HCEC 1CT (cell line): ENCODE measurements at places on chromosomes 13 and 19.

GRCh38 chr13:36717966-36718545, 44.2 kb downstream of the SERTM1 start:
- DNase-seq, result no peak

GRCh38 chr19:6439743-6440142, 6.2 kb upstream of the SLC25A41 start:
- DNase-seq, result no peak

DNA sequence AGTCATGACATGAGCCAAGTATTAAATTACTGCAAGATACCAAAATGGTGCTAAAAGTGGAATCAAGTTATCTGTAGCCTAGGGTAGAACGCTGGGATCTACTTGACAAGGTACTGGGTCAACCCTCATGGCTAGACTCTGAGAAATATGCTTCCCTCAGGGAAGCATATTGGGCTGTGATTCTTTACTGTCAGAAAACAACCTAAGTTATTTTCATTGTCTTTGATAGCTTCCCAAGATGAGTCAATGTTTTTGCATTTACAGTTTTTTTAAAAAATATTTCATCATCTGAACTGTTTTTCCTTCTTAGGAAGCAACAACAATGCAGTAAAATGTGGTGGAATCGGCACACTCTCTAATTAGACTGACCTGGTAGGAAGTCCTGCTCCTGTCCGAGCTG, 218.0 kb downstream of the RGCC start:
- peak; percentile 39 for DNase-seq

GRCh38 chr13:42369071-42369797, 97.3 kb downstream of the AKAP11 start:
- DNase-seq, result no peak

- peak; percentile 75 for DNase-seq
These were observed 2.0 kb downstream of the SPRY2 start for GRCh38 chr13:80338781-80339562.

- no peak for DNase-seq
These were observed 225.2 kb upstream of the TMTC4 start for GRCh38 chr13:100899720-100900316.

DNA sequence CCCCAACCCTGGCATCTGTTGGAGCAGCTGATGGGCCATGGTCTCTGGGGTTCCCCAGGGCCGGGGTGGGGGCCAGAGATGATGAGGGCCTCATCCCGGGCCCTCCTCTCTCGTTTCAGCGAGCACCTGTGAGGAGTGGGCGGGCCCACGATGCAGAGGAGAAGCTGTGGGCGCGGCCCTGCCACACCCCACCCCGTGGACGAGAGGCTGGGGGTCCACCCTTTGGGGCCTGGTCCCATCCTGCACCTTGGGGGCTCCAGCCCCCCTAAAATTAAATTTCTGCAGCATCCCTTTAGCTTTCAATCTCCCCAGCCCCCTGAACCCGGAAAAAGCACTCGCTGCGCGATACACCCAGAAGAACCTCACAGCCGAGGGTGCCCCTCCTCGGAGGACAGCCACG, 5.6 kb downstream of the HMG20B start:
- DNase-seq, result no peak

DNA sequence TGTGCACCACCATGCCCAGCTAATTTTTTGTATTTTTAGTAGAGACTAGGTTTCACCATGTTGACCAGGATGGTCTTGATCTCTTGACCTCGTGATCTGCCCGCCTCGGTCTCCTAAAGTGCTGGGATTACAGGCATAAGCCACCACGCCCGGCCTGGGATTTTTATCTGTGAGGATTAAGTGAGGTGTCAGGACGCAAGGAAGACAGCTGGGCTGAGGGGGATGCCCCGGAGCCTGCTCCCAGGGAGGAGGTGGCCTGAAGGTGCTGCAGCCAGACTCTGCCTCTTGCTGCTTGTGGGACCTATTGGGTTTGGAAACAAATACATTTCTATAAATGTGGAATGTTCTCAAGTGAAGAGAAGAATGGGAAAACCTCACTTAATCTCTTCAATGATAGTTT, 131.6 kb downstream of the OLFM4 start:
- DNase-seq, result no peak

- DNase-seq, result no peak
These were observed 71.7 kb downstream of the STK24 start for GRCh38 chr13:98505217-98505616.

- DNase-seq, result no peak
These were observed 302.1 kb downstream of the PCDH17 start for GRCh38 chr13:57933606-57934005.

DNA sequence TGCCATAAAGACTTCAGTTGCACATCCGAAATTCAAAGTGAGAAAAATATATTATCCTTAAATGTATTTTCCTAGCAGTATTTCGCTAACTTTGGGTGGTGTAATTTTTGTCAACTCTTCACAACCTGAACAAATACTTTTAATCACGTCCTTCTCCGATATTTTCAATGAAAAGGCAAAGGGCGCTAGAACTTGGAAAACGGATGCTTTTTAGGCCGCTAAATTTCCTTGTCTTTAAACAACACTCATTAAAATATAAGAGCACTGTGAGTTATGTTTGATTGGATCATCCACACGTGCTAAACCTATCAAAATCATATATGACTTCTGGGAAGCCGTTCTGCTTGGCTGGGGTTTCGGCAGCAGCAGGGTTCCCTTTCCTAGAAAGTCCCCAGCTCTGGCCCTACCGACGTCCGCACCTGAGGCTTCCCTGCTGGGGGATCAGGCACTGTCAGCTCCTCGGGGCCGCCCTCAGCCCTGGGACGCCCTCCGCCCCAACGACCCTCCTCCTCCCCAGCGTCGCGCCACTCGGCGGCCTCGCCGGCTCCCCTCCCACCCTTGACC, 462 bp upstream of the MPHOSPH8 start:
- DNase-seq, result no peak

- no peak for DNase-seq
These were observed 4.4 kb downstream of the CCDC61 start for GRCh38 chr19:45999653-46000121.
